ENCODE measurements at places on chromosomes 1 and 21. TPM values are rescaled to one million over a fixed set of nuclear protein-coding genes. Genes with fewer than 3 reads are reported as not detected.

The IL19 gene
- total RNA-seq, result not detected

The TXNIP gene
- total RNA-seq, result 82.5 TPM

The NBPF9 gene
- total RNA-seq, result 18.3 TPM

The CFHR4 gene
- total RNA-seq, result not detected

The SH2D1B gene
- total RNA-seq, result not detected

- DNase-seq, result no peak
These were observed 9.4 kb downstream of the NCAM2 start for GRCh38 chr21:21007606-21008005.

DNA sequence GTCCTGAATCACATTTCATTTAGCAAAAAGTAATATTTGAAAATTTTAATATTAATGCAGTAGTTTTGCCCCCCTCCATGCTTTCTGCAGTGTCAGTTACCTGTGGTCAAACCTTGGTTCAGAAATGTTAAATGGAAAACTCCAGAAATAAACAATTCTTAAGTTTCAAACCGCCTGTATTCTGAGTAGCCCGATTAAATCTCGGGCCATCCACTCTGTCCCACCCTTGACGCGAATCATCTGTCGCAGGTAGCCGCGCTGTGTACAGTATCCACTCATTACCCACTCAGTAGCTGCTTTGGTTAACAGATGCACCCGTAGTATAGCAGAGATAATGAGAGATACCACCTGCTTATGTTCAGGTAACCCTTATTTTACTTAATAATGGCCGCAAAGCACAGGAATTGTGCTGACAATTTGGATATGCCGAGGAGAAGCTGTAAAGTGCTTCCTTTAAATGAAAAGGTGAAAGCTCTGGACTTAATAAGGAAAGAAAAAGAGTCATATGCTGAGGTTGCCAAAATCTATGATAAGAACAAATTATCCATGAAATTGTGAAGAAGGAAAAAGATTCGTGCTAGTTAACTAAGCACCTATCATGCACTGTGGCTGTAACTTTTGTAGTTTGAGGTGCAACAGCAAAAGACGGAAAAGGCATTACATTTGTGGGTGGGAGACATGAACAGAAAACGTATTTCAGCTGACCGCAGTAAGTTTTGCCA, 889 bp upstream of the SCYL3 start:
- no peak for DNase-seq

- DNase-seq, result no peak
These were observed 49.8 kb upstream of the MROH9 start for GRCh38 chr1:170885551-170885950.

GRCh38 chr1:220527279-220527907, 543 bp upstream of the MARK1 start:
- no peak for DNase-seq

GRCh38 chr1:173429471-173430402, 47.4 kb upstream of the PRDX6 start:
- peak; percentile 86 for DNase-seq

DNA sequence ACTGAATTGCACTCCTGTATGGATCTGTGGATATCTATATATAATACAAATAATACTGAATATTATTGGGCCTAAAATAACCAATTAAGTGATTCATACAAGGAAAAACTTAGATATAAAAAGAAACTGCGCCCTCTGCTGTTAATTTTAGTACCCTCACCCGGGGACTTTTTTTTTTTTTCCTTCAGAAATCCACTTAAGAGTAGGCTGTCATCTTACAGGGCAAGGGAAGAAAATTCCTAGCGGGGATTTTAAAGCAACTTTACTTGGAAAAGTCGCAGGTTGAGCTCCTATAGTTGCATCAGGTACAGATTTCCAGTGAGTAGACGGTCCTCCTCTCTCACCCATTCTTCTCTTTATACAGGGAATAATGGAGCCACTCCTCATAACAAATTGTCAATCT, 1.3 kb downstream of the NTNG1 start:
- no peak for DNase-seq

GRCh38 chr1:173122958-173123852, 72.5 kb upstream of the TNFSF18 start:
- DNase-seq, result peak; percentile 51

GRCh38 chr1:245512980-245513578, 358.3 kb downstream of the KIF26B start:
- no peak for DNase-seq

GRCh38 chr1:50971748-50972305, 1.8 kb downstream of the CDKN2C start:
- no peak for DNase-seq

- DNase-seq, result no peak
These were observed 86.4 kb upstream of the ZNF648 start for GRCh38 chr1:182147951-182148350.

GRCh38 chr1:67898033-67898726, 64.9 kb upstream of the GNG12 start:
- DNase-seq, result no peak

DNA sequence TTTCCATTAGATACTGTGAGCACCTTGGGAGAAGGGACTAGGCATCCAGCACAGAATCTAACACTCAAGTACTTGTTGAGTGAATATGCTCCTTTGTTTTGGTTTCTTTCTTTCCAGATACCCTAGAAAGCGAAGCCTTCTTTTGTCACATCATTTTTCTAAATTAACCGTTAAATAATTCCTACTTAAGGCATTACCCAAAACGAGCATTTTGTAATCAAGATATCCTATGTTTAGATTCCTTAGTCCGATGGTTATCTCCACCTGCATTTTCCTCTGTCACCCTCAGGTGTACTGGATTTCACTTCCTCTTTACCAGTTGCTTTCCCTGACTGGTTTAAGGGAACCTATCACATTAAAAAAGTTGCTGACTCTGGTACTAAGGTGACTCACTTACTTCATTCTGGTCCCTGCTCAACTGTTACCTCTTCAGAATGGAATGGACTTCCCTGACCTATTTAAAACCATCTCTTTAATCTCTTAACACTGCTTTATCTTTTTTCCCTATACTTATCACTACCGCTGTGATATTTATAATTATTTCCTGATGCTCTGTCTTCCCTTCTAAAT, 3.2 kb downstream of the B3GALNT2 start:
- DNase-seq, result no peak

DNA sequence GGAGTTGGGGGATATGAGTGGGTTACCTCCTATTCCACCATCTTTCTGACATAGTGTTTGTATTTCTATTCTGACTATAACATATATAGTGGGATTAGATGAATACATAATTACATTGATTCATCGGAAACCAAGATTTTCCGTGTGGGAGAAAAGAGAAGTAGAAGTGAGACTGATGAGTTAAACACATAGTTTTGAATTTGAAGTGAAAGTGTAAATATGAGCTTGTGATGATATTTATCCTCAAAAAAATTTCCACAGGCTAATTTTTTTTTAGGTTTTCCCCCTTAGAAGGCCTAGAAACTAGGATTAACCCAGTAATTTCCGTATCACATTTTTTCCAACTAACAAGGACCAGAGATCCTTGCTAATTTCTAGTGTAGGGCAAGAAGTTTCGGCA, 6.9 kb downstream of the CD1B start:
- DNase-seq, result no peak

All from SJSA1 (cell line).